ENCODE measurements at places on chromosomes 6 and 20.

- no peak for DNase-seq
These were observed 16.4 kb downstream of the SOX4 start for GRCh38 chr6:21609881-21610329.

- no peak for DNase-seq
These were observed 10.1 kb upstream of the BICRAL start for GRCh38 chr6:42771741-42772100.

DNA sequence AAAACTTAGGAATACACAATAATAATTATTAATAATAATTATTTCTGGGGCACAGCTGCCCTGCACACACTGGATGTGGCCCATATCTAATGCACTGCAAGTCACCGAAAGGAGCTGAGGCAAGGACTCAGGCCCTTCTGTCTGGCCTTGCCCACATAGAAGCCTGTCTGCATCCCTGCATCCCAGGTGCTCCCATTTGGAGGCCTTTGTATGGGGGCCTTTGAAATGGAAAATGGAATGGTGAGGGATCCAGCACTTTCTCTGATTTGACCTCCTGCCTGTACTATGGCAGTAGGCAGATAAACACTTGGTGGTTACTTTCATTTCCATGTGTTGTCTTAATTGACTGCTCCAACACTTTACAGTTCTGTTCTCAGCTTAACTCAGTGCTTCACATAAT, 75.7 kb upstream of the PTCHD4 start:
- DNase-seq: no peak

DNA sequence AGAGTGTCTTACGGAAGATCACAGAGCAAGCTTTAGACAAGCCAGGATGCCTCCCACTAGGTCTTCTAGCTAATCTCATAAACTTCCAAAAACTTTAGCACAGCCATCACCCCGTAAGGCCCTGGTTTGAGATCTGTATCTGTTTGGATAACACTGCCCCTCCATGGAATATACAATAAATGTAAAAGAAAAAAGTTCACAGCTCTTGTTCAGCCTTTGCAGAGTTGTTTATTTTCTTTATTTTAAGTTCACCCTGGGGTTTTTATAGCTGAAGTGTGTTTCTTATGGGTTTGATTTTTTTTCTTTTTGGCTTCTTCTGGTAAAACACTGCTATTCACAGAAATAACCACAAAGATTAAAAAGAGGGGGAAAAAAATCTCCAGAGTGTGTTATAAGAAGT, 125.6 kb downstream of the EYA2 start:
- DNase-seq: no peak

DNA sequence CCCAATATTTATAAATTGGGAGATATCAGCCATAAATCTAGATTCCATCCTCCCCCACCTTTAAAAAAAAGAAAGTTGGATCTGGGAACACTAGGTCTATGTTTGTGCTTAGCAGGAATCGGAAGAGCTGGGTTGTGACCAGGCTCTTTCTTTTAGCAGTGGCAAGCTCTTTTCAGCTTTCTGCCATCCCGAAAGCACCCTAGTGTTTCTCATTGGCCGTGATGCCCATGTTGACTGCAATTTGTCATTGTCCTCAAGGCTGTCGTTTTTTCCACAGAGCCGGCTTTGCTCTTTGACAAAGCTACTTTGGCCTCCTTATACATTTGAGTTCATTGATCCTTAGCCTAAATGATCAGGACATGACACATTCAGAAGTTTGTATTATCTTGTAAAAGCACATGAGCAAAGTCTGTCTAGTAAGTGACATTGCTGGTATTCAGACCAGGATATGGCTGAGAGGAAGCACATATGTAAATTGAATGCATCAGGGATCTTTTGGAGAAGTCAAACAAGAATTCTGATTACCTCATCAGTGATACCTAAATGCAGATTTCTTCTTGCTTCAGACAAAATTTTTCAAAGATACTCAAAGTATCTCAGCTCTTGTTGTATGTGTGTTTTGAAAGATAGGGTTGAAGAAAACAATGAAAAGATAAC, 50.1 kb downstream of the CARMIL1 start:
- no peak for DNase-seq

DNA sequence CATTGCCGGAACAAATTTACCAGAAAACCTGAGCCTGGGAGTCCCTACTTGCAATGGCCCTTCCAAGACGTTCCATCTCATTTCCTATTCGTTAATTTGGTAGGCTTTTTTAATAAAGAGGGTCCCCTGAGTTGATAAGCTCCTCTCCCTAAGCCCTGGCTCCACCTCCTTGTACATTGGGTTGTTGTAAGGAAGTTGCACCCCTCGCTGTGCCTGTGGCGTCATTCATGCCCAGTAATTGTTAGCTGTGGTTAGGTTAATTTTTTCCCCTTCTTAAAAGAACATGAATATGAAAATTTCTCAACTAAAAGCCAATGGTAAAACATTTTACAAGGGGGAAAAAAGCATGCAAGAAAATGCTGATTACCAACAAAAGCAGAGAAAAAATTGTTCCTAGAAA, 91.9 kb downstream of the SLC24A3 start:
- no peak for DNase-seq

All from stimulated activated CD8-positive, alpha-beta memory T cell treated with anti-CD3 and anti-CD28 coated beads, Interleukin-7, amount 100 ng/mL, for 4 hours (primary cell).